ENCODE measurements at places on chromosomes 5 and 9. TPM values are rescaled to one million over a fixed set of nuclear protein-coding genes. Genes with fewer than 3 reads are reported as not detected.

DNA sequence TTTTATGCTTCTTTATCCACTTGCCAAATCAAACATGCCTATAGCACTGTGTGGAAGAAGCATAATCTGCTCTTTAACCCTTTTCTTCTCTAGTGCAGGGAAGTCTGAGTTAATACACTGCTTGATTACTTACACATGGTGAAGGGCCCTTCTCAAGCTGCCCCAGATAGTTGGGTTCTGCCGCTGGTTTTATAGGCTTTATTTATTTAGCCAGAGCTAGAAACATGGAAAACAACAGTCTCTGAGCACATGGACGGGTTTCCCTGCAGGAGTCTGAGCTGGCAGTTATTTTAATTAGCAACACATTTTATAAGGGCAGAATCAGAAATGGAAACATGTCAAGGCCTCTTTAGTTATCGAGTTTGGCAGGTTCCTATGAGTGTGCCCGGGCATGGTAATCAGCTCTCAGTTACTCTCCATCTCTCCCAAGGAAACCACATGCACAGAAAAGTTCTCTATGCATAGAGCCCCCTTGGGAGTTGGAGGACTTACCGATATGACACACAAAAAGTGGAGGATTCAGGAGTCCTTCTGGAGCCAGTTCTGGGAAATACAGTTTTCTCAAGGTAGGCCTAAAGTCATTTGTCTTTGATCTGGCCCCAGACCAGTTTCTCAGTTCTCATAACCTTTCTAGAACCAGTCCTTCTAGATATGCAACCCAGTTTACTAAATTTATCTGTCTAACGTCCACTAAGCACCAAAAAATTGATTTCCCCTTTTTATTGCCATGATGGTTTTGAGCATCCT, 564.8 kb downstream of the ACTL7B start:
- no peak for DNase-seq

The NKD2 gene
- 11.1 TPM for total RNA-seq

The STARD4 gene
- total RNA-seq, result 12.7 TPM

The ZBTB6 gene
- total RNA-seq, result 15.1 TPM

The PDE6A gene
- total RNA-seq, result not detected

DNA sequence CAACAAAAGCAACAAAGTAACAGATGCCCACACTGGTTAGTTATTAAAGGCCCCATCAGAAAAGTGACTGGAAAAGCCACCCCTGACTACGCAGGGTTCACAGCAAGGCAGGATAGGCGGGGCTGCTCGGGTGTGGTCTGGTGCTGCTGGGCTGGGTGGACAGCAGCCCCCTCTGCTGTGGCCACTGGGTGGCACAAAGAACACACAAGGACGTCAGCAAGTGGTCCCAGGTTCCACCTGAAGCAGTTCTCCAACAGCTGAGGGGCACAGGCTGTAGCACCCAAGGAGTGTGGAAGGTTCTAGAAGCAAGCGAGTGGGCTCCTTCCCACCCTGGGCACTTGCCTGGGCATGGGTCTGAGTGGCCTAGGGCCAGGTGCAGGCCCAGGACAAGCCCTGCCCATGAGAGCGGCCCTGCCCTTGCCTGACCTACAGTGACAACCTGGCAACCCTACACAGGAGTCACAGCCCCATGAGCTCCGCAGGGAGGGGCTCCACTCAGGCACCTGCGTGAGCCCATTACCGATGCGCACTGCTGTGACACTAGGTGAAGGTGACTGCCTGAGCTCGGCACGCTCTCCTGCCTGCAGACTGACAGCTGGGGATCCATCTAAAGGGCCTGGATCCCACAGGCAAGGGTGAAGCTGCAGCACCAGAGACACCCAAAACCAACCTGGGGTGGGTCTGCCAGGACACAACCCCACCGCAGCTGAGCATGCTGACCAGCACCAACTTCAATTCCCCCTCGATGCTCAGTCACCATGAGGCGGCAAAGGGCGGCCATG, 8.1 kb downstream of the BRD9 start:
- no peak for DNase-seq

- DNase-seq, result no peak
Measured at GRCh38 chr9:132006677-132007370, 72.8 kb downstream of the MED27 start.

GRCh38 chr5:14301186-14301585, 158.0 kb downstream of the TRIO start:
- no peak for DNase-seq

GRCh38 chr5:173542964-173543363, 73.5 kb downstream of the BOD1 start:
- no peak for DNase-seq

GRCh38 chr9:5493679-5494511, 16.4 kb upstream of the PDCD1LG2 start:
- DNase-seq, result no peak

Data from uterus (tissue), 4 donors.